ENCODE measurements at places on chromosomes 16 and 17.
A peak's percentile ranks its signal among the peaks of the same experiment; 100 is the strongest.

- H3K4me1 ChIP-seq: no peaks in the 10 kb centered on the region
- no peak overlapping the region for H3K4me3 ChIP-seq
- no peak overlapping the region for H3K27ac ChIP-seq
- no peaks in the 10 kb centered on the region for H3K36me3 ChIP-seq
- DNase-seq: no peak
These were observed 7.5 kb downstream of the CACNG1 start for GRCh38 chr17:67051837-67052236.

GRCh38 chr16:19225651-19226050 lies 57.6 kb downstream of the SYT17 start:
- no peak for DNase-seq
- no peak overlapping the region for H3K27ac ChIP-seq

DNA sequence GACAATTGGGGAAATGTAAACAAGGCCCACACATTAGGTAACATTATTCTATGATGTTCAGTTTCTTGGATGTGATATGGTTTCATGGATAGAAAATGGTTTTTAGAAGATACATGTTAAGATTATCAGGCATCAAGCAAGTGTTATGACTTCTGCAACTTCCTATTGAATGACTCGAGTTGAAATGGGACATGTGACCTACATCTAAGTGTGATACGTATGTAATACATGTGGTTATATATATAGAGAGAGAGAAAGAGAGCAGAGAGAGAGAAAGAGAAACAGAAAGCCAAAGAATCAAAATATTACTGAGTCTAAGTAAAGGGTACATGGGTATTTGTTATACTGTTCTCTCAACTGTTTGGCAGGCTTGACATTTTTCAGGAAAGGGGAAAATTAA lies 1.7 kb downstream of the TMEM170A start:
- peak overlapping the region; percentile 97 for H3K27ac ChIP-seq
- H3K4me3 ChIP-seq: no peak overlapping the region
- DNase-seq: no peak

DNA sequence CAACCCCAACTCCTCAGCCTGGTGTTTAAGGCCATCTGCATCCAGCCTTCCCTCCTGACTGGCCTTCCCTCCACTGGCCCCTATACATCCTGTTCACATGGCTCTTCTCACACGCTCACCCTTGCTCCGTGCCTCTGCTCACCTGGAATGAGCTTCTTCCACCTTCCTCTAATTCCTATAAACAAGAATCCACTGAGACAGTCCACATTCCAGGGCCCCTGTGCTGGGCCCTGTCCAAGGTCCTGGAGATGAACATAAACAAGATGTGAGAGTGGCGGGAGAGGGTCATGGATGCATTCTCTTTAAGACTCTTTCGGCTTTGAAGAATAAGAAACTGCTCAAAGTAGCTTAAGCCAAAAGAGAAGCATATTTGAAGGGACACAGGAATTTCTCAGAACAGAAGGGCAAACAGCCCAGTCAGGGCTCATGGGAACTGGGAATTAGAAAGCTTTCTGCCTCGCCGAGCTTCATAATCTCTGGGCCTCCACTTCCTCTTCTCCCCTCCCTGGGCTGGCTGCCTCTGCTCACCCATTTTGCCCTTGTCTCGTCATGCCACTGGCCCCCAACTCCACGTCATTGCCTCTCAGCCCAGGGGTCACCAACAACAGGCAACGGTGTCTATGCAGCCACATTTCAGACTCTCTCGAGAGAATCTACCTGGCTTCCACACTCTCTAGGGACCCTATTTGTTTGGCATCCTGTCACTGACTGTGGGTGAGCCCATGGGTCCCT lies 13.5 kb downstream of the SPPL2C start:
- no peak overlapping the region for H3K4me3 ChIP-seq
- no peaks in the 10 kb centered on the region for H3K27me3 ChIP-seq
- DNase-seq: peak; percentile 25
- H3K27ac ChIP-seq: no peak overlapping the region
- H3K4me1 ChIP-seq: no peaks in the 10 kb centered on the region

GRCh38 chr17:51427856-51428255 lies 167.5 kb downstream of the UTP18 start:
- no peak overlapping the region for H3K4me3 ChIP-seq
- H3K36me3 ChIP-seq: no peaks in the 10 kb centered on the region
- H3K27me3 ChIP-seq: no peaks in the 10 kb centered on the region
- no peak overlapping the region for H3K27ac ChIP-seq
- no peak for DNase-seq
- no peaks in the 10 kb centered on the region for H3K4me1 ChIP-seq

DNA sequence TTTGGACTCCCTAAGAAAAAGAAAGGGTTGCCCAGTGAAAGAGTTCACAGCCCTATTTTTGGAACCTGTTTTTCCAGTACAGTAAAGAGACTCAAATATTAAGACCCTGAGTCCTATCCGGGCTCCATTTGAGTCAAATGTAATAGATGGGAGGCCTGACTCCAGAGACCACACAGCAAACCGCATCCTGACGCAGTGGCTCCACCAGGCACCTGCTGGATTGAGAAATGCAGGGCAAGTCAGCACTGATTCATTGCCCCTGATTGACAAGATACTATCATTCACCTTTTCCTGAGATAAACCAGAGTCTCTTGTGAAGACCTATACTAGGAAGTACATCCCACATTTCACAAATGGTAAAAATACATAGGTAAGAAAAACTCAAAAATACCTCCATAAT lies 715.7 kb upstream of the SOX9 start:
- no peaks in the 10 kb centered on the region for H3K27me3 ChIP-seq
- H3K4me1 ChIP-seq: no peaks in the 10 kb centered on the region
- H3K27ac ChIP-seq: no peak overlapping the region
- no peak overlapping the region for H3K4me3 ChIP-seq
- H3K36me3 ChIP-seq: no peaks in the 10 kb centered on the region
- no peak for DNase-seq

DNA sequence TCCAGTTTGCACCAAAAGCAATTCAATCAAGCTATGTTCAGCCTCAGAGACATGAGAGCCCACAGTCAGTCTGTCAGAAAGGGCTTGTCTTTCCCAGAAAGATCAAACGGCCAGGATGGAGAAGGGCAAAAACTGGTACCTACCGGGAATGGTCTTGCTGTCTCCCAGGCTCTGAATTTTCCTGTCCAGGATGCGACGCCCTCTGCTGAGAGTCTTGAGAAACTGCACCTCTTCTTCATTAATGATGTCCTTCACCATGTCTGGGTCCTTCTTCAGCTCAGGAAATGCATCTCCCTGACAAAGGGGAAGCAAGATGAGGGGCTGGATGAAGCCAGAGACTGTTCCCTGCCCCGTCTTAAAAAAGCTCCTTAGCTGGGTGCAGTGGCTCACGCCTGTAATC lies 15.8 kb upstream of the EXOSC6 start:
- peak; percentile 55 for DNase-seq
- no peaks in the 10 kb centered on the region for H3K4me1 ChIP-seq
- peaks cover 97% of the 10 kb centered on the region for H3K36me3 ChIP-seq
- H3K27ac ChIP-seq: no peak overlapping the region
- H3K4me3 ChIP-seq: no peak overlapping the region

DNA sequence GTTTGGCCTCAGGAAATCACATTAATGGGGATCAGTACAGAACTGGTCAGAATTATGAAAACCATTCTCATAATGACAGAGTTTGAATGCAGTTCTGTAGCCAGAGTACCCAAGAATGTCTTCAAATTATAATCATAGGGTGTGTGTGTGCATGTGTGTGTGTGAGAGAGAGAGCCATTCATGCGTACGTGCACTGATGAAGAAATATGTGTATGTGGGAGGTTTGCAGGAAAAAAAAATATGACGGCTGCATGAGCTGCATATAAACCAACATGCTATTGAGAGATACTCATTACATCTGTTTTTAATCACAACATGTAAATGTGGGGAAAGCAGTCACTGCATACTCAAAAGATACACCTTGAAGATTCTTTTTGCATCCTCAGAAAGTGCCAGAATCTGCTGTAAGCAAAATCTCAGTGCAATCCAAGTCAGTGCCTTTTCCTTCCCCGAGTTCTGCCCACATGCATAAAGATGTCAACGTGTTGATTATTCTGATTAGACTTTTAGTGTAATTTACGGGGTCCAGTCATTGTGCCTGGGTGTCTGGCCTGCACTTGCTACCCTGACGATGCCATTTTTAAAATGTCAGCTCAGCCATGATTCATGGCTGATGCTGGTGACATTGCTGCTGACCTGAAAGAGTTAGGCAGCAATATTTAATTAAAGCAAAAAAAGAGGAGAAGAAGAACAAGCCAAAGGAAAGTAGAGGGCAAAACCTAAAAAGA lies 378.7 kb upstream of the ZFHX3 start:
- H3K4me3 ChIP-seq: no peak overlapping the region
- no peak for DNase-seq
- no peaks in the 10 kb centered on the region for H3K36me3 ChIP-seq

DNA sequence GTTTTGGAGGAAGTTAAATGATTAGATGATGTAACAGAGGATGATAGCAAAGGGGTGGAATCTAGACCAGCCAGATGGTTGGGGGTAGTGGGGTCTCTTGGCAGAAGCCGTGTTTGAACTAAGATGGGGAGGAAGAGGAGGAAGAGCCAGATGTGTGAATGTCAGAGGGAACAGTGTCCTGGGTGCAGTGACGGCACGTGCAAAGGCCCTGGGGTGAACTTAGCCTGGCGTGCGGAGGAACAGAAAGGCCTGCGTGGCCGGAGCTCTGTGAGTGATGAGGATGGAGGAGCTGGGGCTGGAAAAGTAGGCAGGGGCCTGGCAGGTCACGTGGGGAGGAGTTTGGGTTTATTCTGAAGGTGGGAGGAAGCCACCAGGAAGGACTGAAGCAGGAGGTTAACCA lies 26.4 kb upstream of the RMI2 start:
- no peak overlapping the region for H3K27ac ChIP-seq
- DNase-seq: no peak
- H3K4me3 ChIP-seq: no peak overlapping the region
- no peaks in the 10 kb centered on the region for H3K4me1 ChIP-seq
- H3K36me3 ChIP-seq: no peaks in the 10 kb centered on the region

GRCh38 chr17:47275245-47275984 lies 21.8 kb downstream of the ITGB3 start:
- H3K36me3 ChIP-seq: no peaks in the 10 kb centered on the region
- no peak overlapping the region for H3K4me3 ChIP-seq
- H3K4me1 ChIP-seq: peaks cover 9% of the 10 kb centered on the region
- no peak overlapping the region for H3K27ac ChIP-seq

DNA sequence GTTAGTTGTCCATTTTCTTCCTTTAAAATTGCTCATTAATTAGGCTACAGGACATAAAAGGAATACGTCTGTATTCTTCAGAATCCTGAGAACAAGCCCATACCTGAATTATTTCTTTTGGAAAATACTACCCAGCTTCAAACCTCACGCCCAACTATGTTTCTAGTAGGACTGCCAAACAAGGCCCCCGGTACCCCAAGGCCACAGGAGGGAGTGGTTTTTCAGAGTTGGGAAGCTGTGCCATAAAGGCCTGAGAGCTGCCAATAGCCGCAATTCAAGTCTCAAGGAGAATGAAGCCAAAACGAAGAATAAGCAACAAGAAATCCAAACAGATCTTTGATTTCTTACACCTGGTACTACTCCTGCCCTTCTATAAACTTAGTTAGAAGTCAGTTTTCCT lies 48.3 kb downstream of the UBE2G1 start:
- DNase-seq: peak; percentile 73
- no peaks in the 10 kb centered on the region for H3K27me3 ChIP-seq
- no peaks in the 10 kb centered on the region for H3K36me3 ChIP-seq
- H3K27ac ChIP-seq: no peak overlapping the region
- no peak overlapping the region for H3K4me3 ChIP-seq

GRCh38 chr17:15238057-15238456 lies 27.1 kb downstream of the PMP22 start:
- H3K36me3 ChIP-seq: no peaks in the 10 kb centered on the region
- peaks cover 9% of the 10 kb centered on the region for H3K4me1 ChIP-seq
- H3K27me3 ChIP-seq: no peaks in the 10 kb centered on the region

- H3K4me1 ChIP-seq: no peaks in the 10 kb centered on the region
- DNase-seq: no peak
- H3K27me3 ChIP-seq: no peaks in the 10 kb centered on the region
- no peaks in the 10 kb centered on the region for H3K36me3 ChIP-seq
These were observed at the start of gene CCL15 for GRCh38 chr17:36001110-36001771. CCL15 (minus strand) TSS chr17:36001553; CDS start chr17:36001492, 61 bp downstream.

DNA sequence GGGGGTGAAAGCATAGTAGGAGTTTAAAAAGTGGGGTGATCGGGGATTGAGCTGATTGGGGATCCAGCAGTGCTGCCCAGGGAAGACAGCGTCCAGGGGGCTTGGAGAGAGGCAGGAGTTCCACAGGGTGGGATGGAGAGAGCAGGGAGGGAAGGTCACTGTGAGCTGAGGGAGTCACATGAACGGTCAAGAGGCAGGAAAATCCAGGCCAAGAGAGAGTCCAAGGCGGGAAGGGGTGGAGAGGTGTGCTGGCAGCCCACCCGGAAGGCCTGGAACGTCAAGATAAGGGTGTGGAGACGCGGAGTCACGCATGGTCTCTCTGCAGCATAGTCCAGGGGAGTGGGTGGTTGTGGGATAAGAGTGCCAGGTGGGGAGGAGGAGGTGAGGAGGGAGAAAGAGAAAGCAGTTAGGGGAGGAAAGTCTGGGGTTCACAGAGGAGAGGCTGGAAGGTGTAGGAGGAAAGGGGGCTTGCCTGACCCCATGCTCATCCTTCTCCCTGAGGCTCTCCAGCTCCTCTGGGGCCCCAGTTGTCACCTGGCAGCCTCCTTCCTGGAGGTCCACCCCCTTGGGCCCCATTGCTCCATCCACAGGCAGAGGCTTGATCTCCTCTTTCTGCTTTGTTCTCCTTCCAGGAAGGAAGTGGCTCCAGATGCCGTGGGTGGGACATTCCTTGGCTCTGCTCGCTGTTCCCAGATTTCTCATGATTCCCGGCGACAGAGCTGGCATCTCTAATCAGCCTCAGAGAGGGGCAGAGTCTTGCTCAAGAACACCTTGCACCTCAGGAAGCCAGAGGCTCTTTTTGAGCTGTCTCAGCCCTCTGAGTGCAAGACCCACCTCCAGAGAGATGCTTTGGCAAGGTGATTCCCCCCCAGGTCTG lies 28.7 kb downstream of the CCR7 start:
- no peaks in the 10 kb centered on the region for H3K36me3 ChIP-seq
- H3K4me1 ChIP-seq: peaks cover 17% of the 10 kb centered on the region
- no peaks in the 10 kb centered on the region for H3K27me3 ChIP-seq
- no peak for DNase-seq
- H3K4me3 ChIP-seq: no peak overlapping the region

GRCh38 chr16:73504591-73505575 lies 457.0 kb upstream of the ZFHX3 start:
- H3K36me3 ChIP-seq: no peaks in the 10 kb centered on the region
- H3K4me1 ChIP-seq: peaks cover 7% of the 10 kb centered on the region
- no peak overlapping the region for H3K27ac ChIP-seq

- no peak for DNase-seq
- no peaks in the 10 kb centered on the region for H3K27me3 ChIP-seq
- H3K4me1 ChIP-seq: peaks cover 49% of the 10 kb centered on the region
These were observed 48.7 kb downstream of the TENT4B start for GRCh38 chr16:50201787-50202186.

GRCh38 chr17:13337864-13338371 lies 263.8 kb downstream of the HS3ST3A1 start:
- no peaks in the 10 kb centered on the region for H3K27me3 ChIP-seq
- H3K36me3 ChIP-seq: no peaks in the 10 kb centered on the region
- no peak overlapping the region for H3K4me3 ChIP-seq
- no peaks in the 10 kb centered on the region for H3K4me1 ChIP-seq

- H3K27me3 ChIP-seq: no peaks in the 10 kb centered on the region
- no peak overlapping the region for H3K4me3 ChIP-seq
- no peaks in the 10 kb centered on the region for H3K36me3 ChIP-seq
- DNase-seq: peak; percentile 47
- H3K27ac ChIP-seq: peak overlapping the region; percentile 47
These were observed 60.5 kb downstream of the CREBBP start for GRCh38 chr16:3819746-3820724.

GRCh38 chr16:82199209-82199608 lies 29.2 kb upstream of the MPHOSPH6 start:
- H3K4me3 ChIP-seq: no peak overlapping the region
- peaks cover 9% of the 10 kb centered on the region for H3K4me1 ChIP-seq
- H3K27me3 ChIP-seq: no peaks in the 10 kb centered on the region
- no peak overlapping the region for H3K27ac ChIP-seq
- H3K36me3 ChIP-seq: no peaks in the 10 kb centered on the region
- no peak for DNase-seq
